C1 segment of cervical spinal cord (tissue), 14 donors: ENCODE measurements at places on chromosomes 4 and X.

DNA sequence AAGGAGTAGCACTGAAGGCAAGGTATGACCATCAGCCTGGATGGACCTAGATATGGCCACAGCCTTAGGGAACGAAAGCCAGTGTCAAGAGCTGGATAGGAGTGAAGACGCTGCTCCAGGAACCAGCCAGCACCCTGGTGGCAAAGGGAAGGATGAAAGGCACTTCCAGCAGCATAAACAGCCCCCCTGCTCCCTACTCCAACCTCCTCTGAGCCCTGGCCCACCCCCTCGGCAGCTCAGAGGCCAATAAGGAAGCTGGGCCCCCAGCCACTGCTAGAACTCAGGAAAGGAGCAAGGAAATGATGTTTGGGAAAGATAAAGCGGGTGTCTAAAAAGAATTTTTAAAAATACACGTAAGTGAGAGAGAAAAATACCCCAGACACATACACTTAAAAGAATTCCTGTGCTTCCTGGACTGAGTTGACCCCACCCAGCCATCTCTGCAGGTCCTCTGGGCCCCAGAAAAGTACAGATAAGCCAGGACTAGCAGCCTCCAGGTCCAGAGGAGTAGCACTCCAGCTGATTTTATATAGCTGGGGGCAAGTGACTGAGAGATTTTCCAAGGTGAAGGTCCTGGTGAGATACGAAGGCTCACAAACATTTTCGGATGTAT is 170.4 kb downstream of the SHROOM4 start:
- DNase-seq, result no peak

GRCh38 chrX:118502161-118502789 is 6.7 kb downstream of the DOCK11 start:
- no peak for DNase-seq

DNA sequence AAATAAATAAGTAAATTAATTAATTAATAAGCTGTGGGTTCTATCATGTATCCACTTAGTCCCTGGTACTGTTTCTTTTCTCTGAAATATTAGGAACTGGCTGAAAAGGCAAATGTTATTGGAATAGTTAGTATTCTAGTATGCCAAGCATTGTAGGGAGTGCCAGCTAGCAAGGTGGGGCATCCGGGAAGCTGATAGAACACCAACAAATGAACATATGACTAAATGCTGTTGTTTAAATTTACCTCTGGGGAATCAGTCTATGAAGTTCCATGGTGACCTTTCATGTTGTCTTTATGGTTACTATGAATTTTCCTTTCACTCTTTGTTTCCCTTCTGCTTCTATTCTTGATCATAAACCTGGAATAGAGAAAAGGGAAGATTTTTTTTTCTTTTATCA is 32.7 kb downstream of the NUDT6 start:
- DNase-seq, result no peak

DNA sequence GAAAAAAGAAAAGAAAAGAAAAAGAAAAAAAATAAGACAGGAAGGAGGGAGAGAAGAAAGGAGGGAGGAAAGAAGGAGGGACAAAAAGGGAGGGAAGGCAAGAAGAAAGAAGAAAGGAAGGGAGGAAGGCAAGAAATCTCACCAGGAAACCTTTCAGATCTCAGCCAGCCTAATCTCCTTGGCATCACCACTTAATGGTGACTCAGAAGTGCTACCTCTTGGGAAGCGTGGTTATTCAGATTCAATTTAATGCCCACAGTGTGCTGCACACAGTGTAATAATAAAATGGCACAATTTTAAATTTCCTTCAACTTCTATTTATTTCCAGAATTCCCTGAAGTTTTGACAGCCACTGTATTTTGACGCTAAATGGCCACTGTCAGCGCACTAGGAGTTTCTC is 50.3 kb downstream of the DKK2 start:
- DNase-seq, result no peak

DNA sequence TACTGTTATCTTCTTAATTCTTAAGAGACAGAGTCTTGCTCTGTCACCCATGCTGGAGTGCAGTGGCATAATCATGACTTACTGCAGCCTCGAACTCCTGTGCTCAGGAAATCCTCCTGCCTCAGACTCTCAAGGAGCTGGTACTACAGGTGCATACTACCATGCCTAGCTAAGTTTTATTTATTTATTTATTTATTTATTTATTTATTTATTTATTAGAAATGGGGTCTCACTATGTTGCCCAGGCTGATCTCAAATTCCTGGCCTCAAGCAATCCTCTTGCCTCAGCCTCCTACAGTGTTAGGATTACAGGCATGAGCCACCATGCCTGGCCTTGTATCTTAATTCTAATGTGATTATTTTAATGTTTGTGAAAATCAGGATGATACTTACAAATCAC is 125.6 kb downstream of the THOC2 start:
- no peak for DNase-seq

- DNase-seq, result no peak
These were observed 238.1 kb downstream of the DHRSX start for GRCh38 chrX:2262668-2263055.

GRCh38 chr4:41257257-41257901 is 651 bp downstream of the UCHL1 start:
- peak; percentile 51 for DNase-seq

DNA sequence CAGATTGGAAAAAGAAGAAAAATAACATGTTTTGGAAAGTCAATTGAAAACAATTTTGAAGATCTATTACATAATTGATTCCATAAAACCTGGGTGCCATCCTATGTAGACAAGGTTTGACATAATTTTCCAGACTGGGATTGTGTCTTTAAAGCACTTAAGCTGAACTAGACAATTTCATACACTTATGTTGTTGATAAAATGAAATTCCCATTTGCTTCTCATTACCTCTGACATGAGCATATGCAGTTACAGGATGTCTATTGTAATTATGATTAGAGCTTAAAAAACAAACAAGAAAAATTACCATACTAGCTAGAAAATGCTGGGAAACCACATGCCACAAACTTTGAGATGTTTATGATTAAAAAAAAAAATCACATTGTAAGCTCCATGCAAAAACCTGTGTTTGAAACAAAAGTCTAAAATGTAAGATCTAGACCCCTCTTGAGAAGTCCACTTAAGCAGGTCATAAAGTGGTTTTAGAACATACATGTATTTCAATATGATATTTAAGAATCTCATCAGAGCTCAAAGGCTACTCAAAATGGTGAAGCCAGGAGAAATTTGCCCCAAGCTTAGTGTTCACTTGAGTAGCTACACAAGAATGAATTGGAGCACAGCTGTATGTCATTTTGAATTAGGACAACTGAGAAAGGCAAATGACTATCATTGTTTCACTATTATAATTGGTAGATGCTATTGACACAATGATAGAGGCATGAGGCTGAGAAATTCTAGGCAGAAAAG is 181.1 kb upstream of the PABPC4L start:
- no peak for DNase-seq
